Activated T-helper 1 cell treated with anti-CD3 and anti-CD28 coated beads, Interleukin-2, amount 50 U/mL, for 16 hours (primary cell): ENCODE measurements at places on chromosomes 6 and 20.

- no peak for DNase-seq
Observed at GRCh38 chr6:11389977-11390376, 147.6 kb upstream of the TMEM170B start.

GRCh38 chr20:48657426-48658197 is 170.2 kb downstream of the PREX1 start:
- peak; percentile 17 for DNase-seq

DNA sequence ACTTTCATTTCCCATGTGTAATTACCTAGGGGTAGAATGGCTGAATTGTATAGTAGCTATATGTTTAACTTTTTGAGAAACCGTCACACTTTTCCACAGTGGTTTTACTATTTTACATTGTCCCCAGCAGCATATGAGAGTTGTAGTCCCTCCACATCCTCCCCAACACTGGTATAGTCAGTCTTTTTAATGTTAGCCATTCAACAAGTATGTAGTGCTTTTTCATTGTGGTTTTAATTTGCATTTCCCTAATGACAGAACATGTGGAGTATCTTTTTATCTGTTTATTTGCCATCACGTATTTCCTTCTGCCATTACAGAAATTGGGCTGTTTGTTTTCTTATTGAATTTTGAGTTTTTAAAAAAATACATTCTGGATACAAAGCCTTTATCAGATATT is 148.4 kb downstream of the CARMIL1 start:
- no peak for DNase-seq

DNA sequence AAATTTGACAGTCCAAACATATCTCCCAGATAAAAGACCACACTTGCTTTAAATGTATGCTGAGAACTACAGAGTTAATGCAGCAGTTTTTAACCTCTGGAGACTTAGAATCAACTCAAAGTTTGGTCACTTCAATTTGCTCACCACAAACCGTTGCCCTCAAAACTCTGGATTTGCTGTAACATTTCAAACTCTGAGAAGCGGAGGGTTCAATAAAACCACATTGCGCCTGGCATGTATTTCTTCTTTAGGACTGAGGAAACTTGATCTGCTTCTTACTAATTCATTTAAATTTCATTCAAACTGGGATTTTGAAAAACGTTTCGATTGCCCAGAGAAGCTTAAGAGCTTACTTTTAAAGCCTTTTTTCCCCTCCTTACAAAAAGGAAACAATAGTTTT is 115.8 kb downstream of the MTFR2 start:
- no peak for DNase-seq

- DNase-seq = no peak
Observed at GRCh38 chr6:79115553-79116182, 37.6 kb upstream of the PHIP start.

- DNase-seq = no peak
Observed at GRCh38 chr6:21164768-21165326, 428.7 kb upstream of the SOX4 start.

- DNase-seq = no peak
Observed at GRCh38 chr6:55034752-55035151, 139.6 kb upstream of the HCRTR2 start.

- DNase-seq = no peak
Observed at GRCh38 chr6:11055127-11055627, 11.1 kb upstream of the ELOVL2 start.

DNA sequence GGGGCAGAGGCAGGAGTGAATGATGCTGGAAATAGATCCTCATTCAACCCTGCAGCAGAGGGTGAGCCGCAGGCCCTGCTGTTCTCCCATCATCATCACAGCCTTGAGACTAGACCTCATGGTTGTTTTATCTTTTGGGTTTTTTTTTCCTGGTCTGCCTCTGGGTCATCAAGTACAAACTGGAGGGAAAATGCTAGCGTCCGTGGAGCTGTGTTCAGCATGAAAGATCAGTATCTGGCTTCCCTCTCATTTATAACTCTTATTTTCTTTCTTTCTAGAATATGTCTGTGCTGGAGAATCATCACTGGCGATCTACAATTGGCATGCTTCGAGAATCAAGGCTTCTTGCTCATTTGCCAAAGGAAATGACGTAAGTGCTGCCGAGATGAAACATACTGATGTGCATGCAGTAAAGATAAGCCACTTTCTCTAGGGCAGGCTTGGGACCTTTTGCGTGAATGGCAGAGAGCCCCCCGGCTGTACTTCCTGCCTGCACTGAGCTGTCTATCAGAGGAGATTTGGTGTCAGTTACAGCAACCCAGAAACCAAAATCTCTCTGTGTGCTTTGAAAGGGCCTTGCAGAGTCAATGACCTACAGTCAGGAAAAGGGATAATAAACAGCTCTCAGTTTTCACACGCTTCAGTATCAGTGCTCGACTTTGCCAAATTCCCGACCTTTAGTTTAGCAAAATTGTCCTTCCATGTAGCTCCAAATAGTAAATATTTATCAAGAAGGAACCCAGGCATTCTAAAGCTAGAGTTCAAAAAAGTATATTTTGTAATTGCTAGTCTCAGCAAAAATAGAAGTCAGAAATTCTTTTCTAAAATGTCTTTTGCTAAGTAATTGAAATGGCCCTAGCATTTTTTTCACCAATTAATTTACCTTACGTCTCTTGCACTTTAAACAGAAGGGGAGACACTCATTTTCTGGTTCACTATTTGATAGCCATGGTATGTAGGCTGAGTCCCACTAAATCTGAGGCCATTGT is 76.3 kb downstream of the MTFR2 start:
- DNase-seq = no peak

GRCh38 chr6:55802259-55802658 is 73.1 kb downstream of the BMP5 start:
- DNase-seq = no peak

- DNase-seq = no peak
Observed at GRCh38 chr20:41567615-41568014, 50.6 kb downstream of the CHD6 start.

GRCh38 chr20:45970646-45971424 is 1.2 kb downstream of the ZNF335 start:
- no peak for DNase-seq

DNA sequence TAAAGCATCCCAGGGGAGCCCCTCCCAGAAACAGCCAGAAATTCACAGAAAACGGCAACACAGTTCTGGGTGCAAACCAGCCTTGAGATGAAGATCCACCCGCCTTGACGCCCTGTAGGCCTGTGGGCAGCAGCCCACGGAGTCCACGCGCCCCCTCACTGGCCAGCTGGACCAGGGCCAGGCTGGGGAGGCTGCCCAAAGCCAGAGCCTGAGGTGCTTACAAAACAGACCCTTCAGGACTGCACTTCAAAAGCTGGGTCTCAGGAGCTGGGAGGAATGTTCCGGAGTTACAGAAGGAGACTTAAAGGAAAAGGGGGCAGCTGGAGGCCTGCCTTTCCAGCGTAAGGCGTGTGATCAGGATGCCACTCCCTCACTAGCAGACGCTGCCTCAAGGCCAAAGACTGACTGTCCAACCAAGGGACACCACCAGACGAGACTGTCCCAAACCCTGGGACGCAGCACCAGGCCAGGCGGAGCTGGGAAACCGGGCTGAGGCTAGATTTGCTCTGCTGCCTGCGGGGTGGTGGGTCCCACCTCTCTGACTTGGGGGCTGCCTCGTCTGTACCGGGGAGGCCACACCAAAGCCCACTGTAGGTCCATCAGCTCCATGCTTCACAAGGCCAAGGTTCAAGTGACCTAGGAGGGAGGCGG is 48.1 kb downstream of the RRBP1 start:
- DNase-seq = no peak

DNA sequence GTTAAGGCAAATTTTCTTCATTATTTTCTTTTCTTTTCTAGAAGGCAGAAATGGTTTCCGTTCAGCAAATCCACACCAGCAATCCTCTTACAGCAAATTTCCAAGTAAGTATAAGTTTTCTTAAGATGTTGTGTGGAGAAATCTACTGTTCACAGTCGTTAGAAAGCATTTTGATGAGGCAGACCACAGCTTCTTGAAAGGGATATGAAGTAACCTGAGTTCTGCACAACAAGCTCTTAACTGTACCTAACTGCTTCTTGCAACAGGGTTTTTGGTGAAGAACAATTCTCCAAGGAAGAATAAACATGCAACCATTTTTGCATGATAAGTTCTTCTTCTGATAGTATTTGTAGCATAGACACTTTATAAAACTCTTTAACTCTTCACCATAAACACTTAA is 45.3 kb upstream of the STXBP5 start:
- DNase-seq = no peak
